ENCODE measurements at places on chromosomes 13 and 19. TPM values are rescaled to one million over a fixed set of nuclear protein-coding genes. Genes with fewer than 3 reads are reported as not detected.

The PSG6 gene
- total RNA-seq: not detected

The UQCRFS1 gene
- 31.8 TPM for total RNA-seq

The NCCRP1 gene
- 8.9 TPM for total RNA-seq

The ZNF100 gene
- total RNA-seq: 4.2 TPM

The PDX1 gene
- total RNA-seq: not detected

The FGF14 gene
- total RNA-seq: under 0.01 TPM

The THSD8 gene
- not detected for total RNA-seq

All from nasal cavity respiratory epithelium epithelial cell of viscerocranial mucosa (primary cell).